ENCODE measurements at places on chromosomes 3 and 15.

GRCh38 chr3:189260556-189261493 lies 89.1 kb downstream of the TPRG1 start:
- DNase-seq = no peak

DNA sequence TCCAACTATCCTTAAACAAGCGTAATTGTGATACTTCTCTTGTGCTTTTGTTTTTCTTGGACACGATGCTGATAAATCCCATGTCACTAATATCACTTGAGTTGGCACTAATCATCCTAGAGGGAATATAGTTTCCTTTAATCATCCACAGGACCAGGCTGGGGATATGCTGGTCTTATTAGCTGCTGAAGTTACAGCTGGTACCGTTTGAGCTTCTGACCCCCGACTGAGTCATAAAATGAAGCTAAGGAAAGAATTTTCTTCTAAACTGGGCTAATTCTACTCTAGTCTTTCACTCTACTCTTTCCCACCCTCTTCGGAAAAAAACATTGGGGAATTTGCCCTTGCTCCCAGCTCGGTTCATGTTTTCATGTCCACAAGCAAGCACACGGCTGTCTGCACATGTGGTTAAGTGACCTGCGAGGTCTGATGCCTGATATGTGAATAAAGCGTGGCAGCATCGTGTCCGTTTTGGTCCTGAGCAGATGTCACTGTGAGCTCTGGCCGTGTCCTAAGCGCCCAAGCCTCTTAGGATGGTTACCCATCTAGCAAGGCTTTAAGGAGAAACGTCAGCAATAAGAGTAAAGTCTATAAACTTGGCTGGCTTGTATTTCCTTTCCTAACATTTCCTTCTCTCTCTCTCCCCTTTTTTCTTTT lies 223.7 kb downstream of the ITPR1 start:
- DNase-seq = no peak

DNA sequence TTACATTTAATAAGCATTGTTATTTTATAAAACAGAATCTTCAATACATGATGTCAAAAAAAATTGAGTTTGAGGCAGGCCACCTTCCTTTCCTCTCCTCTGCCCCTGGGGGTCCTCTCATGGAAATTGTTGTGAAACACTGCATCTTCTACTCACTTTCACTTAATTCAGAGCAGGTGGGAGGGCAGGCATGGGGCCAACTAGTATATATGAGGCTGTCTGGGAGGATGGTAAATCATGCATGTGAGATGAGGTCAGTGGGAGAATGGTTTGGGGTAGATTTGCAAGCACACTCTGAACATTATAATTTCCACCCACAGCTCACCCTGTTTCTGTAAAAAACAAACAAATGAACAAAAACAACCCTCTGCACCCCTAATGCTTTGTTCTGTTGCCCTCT lies 10.4 kb upstream of the CCDC14 start:
- no peak for DNase-seq

DNA sequence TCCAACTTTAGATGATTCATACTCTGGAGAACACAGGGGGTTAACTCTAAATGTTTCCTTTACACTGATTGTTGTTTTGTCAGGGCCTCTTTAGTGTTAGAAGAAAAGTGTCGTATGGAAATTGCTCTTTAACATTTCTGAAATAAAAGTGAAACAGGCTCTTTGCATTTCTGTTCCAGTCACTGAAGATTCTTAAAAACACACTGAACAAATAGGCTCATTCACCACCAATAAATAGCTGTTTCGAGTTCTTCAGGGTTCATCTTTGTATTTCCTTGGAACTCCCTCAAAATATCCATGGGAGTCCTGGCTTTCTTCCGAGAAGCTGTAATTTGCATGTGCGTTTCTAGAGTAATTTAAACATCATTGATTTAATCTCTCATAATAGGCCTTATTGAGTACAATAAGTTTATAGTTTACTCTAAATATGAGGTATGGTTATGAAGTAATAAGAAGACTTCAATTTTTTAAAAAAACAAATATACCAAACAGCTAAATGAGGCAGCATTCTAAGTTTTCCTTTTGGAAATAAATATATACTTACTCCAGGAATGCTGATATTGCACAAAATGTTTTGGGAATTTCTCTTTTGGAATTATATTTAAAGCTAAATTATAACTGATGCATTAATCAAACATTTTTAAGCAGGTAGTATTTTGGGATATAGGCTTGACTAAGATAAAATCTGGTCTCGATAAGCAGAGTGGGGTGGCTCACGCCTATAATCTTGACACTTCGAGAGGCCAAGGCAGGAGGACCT lies 327.4 kb downstream of the EPHA3 start:
- no peak for DNase-seq

DNA sequence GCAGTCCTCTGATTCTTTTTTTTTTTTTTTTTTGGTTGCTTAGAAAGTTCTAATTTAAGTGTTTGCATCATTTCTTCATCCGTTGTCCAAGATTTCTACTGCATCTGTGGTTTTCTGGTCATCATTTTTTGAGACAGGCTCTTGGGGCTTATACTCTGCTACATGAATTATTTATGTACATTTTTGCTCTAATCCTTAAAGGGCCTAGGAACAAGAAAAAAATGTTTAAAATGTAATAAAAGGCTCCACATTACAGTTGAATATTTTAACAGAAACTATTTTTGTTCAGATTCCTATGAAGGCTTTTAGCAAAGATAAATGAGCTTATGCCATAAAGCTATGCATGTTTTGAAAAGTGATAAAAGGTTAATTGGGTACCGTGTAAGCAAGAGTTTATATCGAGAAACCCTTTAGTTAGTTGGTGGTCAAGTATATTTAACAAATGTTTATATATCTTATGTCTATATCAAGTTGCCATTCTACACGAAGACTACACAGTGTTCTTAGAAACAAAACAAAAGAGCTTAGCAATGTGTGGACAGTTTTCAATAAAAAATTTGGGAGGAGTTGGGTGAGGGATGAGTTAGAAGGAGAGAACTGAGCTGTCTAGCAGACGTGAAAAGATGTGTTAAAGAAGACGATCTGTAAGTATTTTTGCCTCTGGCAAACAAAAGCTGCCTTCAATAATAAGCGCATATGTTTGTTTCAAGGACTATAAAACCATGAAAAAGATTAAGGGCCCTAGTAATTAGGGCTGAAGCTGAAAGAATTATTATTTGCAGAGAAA lies 563.6 kb upstream of the NAALADL2 start:
- DNase-seq = no peak

DNA sequence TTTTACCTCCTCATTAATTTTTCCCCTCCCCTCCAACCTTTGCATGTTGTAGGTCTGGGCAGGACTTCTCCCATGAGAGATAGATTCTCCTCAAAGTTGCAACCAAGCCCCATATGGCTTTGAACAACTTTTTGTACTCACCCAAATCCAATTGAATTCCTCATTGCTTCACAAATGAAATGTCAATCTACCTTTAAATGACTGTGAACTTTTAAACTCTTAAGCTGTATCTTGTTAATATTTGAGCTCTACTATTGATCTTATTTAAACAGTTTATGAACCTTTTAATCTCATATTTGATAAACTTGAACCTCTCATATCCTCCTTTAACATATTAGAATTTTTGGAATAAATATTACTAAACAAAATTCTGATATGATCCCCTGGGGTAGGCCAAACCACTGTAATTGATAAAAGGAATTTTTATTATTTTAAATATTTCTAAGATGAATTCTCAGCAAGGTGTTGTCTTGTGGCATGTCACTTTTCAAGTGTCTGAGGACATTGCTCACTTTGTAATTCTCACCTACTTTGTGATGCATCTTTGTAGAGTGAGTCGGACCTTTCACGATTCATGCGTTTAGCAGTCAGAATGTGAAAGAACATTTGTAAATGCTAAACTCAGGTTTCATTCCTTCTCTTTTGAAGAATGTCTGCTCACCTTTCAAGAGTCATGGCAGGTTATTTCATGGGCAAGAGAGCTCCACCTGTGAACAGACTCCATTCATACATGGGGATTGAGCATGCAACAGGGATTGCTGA lies 23.4 kb upstream of the GREM1 start:
- no peak for DNase-seq

DNA sequence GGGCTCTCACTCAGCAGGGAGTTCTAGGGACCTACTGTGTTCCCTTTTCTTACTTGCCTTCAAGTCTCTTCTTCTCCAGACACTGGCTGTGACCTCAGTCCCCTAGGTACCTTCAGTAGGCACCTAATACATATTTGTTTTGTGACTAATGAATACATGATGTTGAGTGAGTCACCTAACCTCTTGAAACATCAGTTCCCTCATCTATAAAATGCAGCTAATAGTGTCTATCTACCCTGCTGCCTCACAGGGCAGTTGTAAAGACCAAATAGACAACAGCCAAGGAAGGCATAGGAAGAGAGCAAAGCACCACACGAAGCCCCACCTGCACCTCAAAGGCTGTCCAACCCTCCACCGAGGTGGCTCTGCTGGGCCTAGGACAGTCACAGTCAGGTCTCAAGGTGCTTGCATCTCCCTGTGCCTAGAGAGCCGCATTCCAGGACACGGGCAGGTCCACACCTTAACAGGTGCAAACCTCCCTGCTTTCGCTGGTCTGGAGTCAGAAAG lies 29.1 kb downstream of the DAPK2 start:
- DNase-seq = peak; percentile 28

DNA sequence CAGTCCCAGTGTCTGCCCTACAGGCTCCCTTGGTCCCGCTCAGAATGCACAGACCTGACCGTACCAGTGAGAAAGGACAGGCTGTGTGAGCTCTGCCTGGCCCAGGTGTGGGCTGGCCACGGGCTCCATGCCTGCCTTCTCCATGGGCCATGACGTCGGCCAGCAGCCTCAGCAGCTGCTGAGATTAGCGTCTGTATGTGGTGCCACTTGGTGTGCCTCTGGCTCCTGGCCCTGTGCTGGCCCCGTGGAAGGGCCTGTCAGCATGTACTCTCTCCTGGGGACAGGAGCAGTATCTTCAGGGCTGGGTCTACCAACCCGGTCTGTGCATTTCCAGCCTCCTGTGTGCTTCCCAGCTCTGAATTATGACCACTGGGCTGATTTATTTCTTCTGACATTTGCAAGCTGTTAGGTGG lies 25.7 kb downstream of the KLF13 start:
- no peak for DNase-seq

- no peak for DNase-seq
These were observed 74.7 kb upstream of the COL6A6 start for GRCh38 chr3:130442284-130442683.

DNA sequence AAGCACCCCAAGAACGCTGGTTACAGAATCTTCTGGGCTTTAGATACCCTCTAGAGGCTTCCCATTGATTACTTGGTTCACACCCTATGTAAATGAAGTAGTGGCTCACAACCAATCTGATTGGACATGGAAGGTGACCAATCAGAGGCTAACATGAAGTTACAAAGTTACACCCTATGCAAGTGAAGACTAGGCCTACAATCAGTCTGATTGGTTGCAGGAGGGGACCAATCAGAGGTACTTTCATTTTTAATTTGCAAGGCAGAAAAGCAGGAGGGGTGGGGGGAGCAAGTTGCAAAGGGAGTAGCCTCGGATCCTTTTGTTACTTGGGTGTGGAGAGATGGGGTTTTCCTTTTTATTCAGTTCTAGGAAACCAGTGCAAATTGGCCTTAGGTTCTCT lies 11.1 kb upstream of the RTP2 start:
- no peak for DNase-seq

- no peak for DNase-seq
These were observed 80.3 kb downstream of the TFG start for GRCh38 chr3:100789579-100789978.

GRCh38 chr3:9397906-9398699 lies 688 bp downstream of the SETD5 start:
- DNase-seq = peak; percentile 5

DNA sequence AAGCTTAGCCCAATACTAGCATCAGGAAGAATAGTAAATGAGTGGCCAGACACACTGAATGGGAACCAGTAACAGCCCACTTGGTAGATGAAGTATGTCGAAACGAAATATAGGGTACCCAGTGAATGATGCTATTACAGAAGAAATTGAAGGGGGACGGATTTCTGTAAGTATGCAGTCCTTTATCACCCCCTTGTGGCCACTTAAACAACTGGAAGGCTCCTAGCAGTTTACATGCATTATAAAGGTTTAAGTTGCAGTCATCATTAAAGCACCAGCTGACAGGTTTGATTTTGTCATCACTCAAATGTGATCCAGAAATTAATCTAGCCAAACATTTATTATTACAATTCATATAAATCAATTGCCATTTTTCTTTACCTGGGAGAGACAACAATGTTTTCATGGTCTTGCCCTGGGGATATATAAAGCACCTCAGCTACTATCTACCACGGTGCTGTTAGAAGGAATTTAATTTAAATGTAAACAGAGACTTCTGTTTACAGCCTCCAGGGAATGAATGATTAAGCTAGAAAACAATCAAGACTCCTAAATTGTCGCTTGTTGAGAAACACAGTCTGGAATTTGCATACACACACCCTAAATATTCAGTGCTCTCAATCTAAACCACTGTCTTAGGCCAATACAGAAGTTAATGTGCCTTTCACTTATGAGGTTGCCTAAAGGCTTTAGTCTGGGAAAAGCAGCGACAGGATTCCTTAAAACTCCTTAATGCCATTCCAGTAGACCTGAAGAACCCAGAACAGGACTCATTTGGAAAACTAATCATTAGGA lies 7.8 kb downstream of the EIF1B start:
- no peak for DNase-seq

GRCh38 chr15:58770519-58770856 lies 614 bp upstream of the MINDY2 start:
- no peak for DNase-seq

- no peak for DNase-seq
These were observed 27.6 kb downstream of the GNB5 start for GRCh38 chr15:52163321-52164190.

GRCh38 chr3:155488671-155489070 lies 195.2 kb upstream of the STRIT1 start:
- DNase-seq = no peak

- DNase-seq = no peak
These were observed 408.0 kb downstream of the NAALADL2 start for GRCh38 chr3:175267121-175267531.

DNA sequence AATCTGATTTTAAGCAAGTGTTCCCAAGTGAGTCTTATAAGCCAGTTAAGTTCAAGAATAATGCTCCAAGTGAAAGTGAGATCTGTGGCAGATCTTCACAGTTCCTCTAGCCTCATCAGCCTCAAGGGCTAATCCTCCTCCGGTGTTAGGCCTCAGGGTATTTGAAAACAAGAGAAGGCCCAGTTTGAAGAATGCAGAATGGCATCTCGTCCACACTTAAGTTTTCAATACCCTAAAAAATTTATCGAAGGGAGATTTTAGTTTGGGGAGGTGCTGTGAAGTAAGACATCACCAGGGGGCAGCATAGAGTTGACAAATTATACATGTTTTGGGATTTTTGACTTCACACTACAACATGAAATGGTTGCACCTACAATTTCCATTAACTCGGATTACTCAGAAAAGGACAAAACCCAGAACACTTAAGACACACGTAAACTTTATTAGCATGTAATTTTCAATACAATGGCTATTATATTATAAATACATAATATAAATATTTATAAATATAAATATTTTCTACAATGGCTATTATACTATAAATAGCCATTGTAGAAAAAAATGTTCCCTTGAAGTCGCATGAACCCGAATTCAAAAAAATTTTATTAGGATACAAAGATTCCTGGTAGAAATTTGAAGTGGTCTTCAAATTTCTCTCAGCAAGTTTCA lies 2.3 kb upstream of the TMEM266 start:
- no peak for DNase-seq
